ENCODE measurements at places on chromosomes 12 and 14. TPM values are rescaled to one million over a fixed set of nuclear protein-coding genes. Genes with fewer than 3 reads are reported as not detected.

Gene TEX52
- not detected for total RNA-seq

Gene CELA1
- not detected for total RNA-seq

Gene PTCSC3
- not detected for total RNA-seq

Gene KRT75
- not detected for total RNA-seq

Gene COCH
- 25.3 TPM for total RNA-seq

Gene CLBA1
- total RNA-seq, result 7.5 TPM

Gene RCOR1
- 15.6 TPM for total RNA-seq

Gene TMEM119
- total RNA-seq, result 1.1 TPM

Gene LRTM2
- total RNA-seq, result 3.5 TPM

Gene RD3L
- not detected for total RNA-seq

Gene IQSEC3
- 7.7 TPM for total RNA-seq

Gene DPPA3
- total RNA-seq, result not detected

Gene ZC3H14
- total RNA-seq, result 76.9 TPM

Gene ANG
- 1.5 TPM for total RNA-seq

Gene TTC6
- 2.4 TPM for total RNA-seq

Gene RHOJ
- 16.2 TPM for total RNA-seq

Gene IL22
- 0.82 TPM for total RNA-seq

Gene DDX23
- 51.4 TPM for total RNA-seq

Gene PARPBP
- 15.6 TPM for total RNA-seq

Gene SERPINA12
- not detected for total RNA-seq

Gene LARP4
- total RNA-seq, result 45.8 TPM

Gene DCD
- total RNA-seq, result not detected

Gene ACOT4
- total RNA-seq, result 0.45 TPM

Gene KLRF1
- total RNA-seq, result not detected

Gene FIGNL2
- 1.3 TPM for total RNA-seq

Gene EAPP
- 38.4 TPM for total RNA-seq

Gene GPR65
- 0.18 TPM for total RNA-seq

Gene RACGAP1
- total RNA-seq, result 38.3 TPM

Gene ACVRL1
- total RNA-seq, result 12.3 TPM

Gene WNT5B
- 4.9 TPM for total RNA-seq

Gene CLMN
- 7.1 TPM for total RNA-seq

Gene HHIPL1
- 4.3 TPM for total RNA-seq

Gene CLEC1A
- total RNA-seq, result 0.54 TPM

Gene OR4K1
- total RNA-seq, result not detected

Gene PGF
- total RNA-seq, result 4.4 TPM

Gene SLC8B1
- 7.9 TPM for total RNA-seq

Gene LRRIQ1
- total RNA-seq, result 13.9 TPM

Gene RIN3
- total RNA-seq, result 1.5 TPM

Gene OTX2
- total RNA-seq, result 24.6 TPM

Gene USP44
- total RNA-seq, result 4.4 TPM

Gene RNASE3
- total RNA-seq, result not detected

Gene TC2N
- total RNA-seq, result 12.3 TPM

Gene NKX2-1
- total RNA-seq, result not detected

Gene RPS6KA5
- total RNA-seq, result 10.6 TPM

Gene LHX5
- 10.2 TPM for total RNA-seq

Gene C3AR1
- total RNA-seq, result 1.8 TPM

Gene ORAI1
- 4.0 TPM for total RNA-seq

Gene KRT73
- not detected for total RNA-seq

Gene NR1H4
- total RNA-seq, result 0.18 TPM

Gene KRT4
- not detected for total RNA-seq

Gene KRT77
- 0.09 TPM for total RNA-seq

Gene VTI1B
- total RNA-seq, result 42.3 TPM

Gene PUS7L
- 35.6 TPM for total RNA-seq

Gene FOXN4
- 0.45 TPM for total RNA-seq

All from cerebellum (tissue), 4 donors.